ENCODE measurements at places on chromosomes 16 and 17.

GRCh38 chr16:56662357-56663354 is 4.9 kb downstream of the MT1F start:
- peaks cover 24% of the 10 kb centered on the region for H3K4me1 ChIP-seq
- H3K36me3 ChIP-seq, result no peaks in the 10 kb centered on the region
- H3K27me3 ChIP-seq, result peaks cover 13% of the 10 kb centered on the region
- no peak overlapping the region for H3K4me3 ChIP-seq
- H3K27ac ChIP-seq, result no peak overlapping the region

- peaks cover 14% of the 10 kb centered on the region for H3K4me1 ChIP-seq
- peak overlapping the region; percentile 77 for H3K4me3 ChIP-seq
- no peaks in the 10 kb centered on the region for H3K36me3 ChIP-seq
- DNase-seq, result no peak
- no peak overlapping the region for H3K27ac ChIP-seq
Measured at GRCh38 chr17:82035956-82036633, 1.4 kb downstream of the DCXR start.

DNA sequence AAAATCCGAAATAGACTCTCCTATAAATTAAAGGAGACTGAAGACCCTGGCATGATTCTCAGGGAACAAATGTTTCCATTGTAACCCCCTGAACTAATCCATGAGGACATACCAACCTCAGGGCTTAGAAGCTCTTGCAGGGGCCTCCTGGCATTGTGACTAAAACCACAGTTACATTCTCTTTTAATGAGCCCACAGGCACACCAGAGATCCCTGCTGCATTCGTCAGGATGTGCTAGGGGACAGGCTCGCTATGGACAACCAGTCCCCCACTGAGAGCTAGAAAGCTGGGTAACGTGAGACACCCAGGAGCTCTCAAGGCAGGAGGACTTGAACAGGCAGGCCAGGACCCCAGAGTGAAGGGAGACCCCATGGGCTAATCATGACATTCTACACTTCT is 140.6 kb upstream of the TNRC6C start:
- no peaks in the 10 kb centered on the region for H3K36me3 ChIP-seq
- no peak overlapping the region for H3K4me3 ChIP-seq
- no peaks in the 10 kb centered on the region for H3K27me3 ChIP-seq
- no peak overlapping the region for H3K27ac ChIP-seq
- no peak for DNase-seq
- no peaks in the 10 kb centered on the region for H3K4me1 ChIP-seq

- no peak overlapping the region for H3K4me3 ChIP-seq
- H3K27me3 ChIP-seq, result no peaks in the 10 kb centered on the region
- no peaks in the 10 kb centered on the region for H3K36me3 ChIP-seq
- no peaks in the 10 kb centered on the region for H3K4me1 ChIP-seq
- H3K27ac ChIP-seq, result no peak overlapping the region
- no peak for DNase-seq
Measured at GRCh38 chr16:79402356-79402755, 198.2 kb downstream of the MAF start.

DNA sequence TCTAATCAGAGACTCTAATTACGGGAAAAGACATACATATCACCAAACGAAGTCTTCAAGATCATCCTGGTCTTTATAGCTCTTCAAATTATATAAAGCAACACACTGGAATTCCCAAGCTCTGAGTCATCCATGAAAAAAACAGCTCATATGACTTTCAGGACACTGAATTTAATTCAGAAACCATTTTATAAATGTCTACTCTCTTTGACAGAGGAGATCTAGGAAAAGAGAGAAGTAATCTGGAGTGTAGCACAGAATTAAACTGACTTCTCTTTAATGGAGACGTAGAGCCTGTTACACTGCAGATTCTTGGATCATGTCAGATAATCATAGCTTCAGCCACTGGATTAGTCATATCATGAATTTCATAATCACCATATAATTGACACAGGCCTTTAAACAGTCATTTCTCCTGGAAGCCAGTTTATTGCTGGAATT is 86.8 kb upstream of the WSB1 start:
- DNase-seq, result no peak
- H3K36me3 ChIP-seq, result no peaks in the 10 kb centered on the region
- no peaks in the 10 kb centered on the region for H3K27me3 ChIP-seq
- no peaks in the 10 kb centered on the region for H3K4me1 ChIP-seq
- peak overlapping the region; percentile 2 for H3K27ac ChIP-seq

- H3K36me3 ChIP-seq, result no peaks in the 10 kb centered on the region
- no peak overlapping the region for H3K27ac ChIP-seq
- no peak overlapping the region for H3K4me3 ChIP-seq
- H3K4me1 ChIP-seq, result peaks cover 7% of the 10 kb centered on the region
- DNase-seq, result peak; percentile 32
- no peaks in the 10 kb centered on the region for H3K27me3 ChIP-seq
Measured at GRCh38 chr17:83119987-83120864, 40.8 kb downstream of the METRNL start.

DNA sequence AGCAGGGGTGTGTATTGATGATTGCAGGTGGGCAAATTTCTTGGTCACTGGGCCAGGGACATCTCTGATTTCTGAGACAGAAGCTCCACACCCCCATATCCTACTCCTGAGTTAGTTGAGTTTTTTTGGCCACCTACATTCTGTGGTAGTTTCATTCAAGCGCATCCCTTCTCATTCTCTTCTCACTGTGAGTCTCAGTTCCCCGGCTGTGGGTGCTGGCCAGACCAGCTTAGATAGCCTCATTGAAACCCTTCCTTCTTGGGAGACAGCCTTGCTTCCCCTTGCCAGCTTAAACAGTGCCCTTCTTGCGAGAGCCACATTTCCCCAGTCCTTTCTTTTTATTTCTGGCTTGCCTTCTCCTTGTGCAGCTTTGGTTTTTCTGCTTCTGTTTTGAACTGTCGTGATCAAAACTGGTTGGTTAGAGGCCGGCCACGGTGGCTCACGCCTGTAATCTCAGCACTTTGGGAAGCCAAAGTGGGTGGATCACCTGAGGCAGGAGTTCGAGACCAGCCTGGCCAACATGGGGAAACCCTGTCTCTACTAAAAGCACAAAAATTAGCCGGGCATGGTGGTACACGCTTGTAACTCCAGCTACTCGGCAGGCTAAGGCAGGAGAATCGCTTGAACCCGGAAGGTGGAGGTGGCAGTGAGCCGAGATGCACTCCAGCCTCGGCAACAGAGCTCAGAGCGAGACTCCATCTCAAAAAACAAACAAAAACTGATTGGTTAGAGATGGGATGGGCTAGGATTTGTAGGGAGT is 2.8 kb downstream of the GPT2 start:
- H3K27ac ChIP-seq, result no peak overlapping the region
- peaks cover 13% of the 10 kb centered on the region for H3K4me1 ChIP-seq
- H3K36me3 ChIP-seq, result no peaks in the 10 kb centered on the region
- DNase-seq, result no peak

Measured in heart left ventricle (tissue), 16 donors.